Dorsolateral prefrontal cortex (tissue), 122 donors: ENCODE measurements at places on chromosomes 1 and 21.

DNA sequence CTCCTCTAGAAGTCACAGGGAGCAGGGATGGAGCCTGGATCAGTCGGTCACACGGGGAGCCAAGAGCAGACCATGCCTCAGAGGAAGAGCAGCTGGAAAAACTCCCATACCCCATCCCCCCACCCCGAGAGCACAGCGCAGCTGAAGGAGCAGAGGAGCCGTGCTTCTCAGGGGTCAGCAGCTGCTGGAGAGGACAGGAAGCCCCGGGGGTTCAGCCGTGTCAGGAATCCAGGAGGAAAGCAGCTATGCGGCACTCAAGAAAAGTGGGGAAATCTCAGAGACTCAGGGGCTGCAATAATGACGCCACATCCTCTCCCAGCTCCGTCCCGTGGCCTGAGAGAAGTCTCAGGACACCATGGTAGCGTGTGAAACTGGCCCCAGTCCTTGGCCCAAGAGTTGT, 102.3 kb downstream of the NPHP4 start:
- DNase-seq: no peak

GRCh38 chr1:106924360-106924759, 132.1 kb upstream of the PRMT6 start:
- DNase-seq: no peak

DNA sequence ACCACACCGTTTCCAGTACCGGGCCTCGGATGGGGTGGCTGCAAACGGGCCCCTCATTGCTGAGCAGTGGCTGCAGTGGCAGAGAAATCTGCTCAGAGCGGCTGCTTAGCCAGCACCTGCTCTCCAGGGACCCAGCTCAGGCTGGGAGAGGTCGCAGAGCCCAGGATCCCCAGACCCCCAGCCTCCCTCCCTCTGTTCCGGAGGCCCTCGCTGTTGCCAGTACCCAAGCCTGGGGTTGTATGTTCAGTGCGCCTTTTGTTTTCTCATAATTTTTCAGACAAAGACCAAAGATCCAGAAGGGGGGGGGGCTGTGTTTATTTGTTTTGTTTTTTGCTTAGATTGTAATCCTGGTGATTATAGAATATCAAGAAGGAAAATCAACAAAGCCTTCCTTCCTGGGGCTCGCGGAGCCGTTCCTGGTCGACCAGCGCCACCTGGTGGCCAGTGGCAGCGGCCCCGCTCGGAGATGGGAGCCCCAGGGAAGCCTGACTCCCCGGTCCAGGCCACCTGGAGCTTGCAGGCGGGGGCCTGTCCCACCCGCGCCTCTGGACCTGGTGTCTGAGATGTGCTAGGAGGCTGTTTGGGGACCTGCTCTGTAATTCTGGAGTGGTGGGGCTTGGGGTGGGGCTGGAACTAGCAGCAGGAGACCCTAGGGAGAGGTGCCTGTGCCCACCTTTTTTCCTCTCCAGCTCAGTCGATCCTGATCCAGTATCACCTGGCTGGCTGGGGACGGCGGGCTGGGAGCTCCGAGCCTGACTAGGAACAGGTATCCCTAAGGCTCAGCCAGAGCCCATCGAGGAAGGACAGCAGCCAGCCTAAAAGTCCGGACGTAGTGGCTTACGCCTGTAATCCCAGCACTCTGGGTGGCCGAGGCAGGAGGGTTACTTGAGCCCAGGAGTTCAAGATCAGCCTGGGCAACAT, 123.9 kb upstream of the VAMP3 start:
- DNase-seq: peak; percentile 67

DNA sequence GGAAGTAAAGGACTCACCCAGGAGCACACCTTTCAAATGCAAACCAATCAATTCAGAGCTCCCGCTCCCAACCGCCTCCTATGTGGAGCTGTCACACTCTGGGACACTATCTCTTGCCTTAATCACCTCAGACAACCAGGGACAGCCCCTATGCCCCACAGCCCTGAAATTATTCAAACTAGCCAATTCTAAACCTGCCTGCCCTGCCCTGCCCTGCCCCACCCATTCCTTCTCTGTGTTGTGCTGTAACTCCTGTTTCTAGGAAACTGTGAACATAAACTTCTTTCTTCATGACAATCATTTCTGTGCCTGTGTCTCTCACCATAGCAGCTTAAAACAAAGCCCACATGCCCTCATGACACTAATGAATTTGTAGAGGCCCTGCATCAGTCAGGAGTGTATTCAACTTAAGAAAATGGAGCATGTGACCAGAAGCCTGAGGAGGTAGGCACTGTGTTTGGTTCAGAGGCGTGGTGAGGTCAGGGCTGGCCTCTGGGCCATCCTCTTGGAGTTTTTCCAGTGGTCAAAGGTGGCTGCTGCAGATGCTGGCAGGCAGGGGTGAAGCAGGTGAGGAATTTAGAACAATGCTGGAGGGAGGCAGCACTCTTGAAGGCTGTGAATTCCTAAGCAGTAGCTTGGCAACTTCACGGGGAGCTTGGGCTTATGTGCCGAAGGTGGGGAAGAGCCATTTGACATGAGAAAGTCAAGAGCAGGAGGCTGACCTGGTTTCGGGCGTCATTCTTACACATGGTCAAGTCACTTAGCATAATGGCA, 74.5 kb downstream of the RHOU start:
- no peak for DNase-seq

DNA sequence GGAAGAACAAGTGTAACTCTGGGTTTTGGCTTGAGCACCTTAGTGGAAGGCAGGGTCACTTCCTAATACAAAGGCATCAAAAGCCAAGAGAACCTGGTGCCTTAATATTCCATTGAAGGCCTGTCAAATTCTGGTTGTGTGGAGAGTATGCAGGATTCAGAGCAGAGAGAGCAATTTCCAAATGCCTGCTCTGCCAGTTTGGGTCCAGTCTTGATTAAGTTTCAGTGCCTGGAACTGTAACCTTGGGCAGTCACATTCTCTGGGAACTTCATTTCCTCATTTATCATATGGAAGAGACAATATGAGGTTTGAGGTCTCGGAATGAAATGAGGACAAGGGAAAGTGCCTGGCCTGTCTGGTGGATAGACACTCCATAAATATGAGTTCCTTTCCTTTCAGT, 198.0 kb upstream of the C8B start:
- DNase-seq: no peak

- peak; percentile 36 for DNase-seq
Observed at GRCh38 chr1:183090391-183091006, 67.3 kb downstream of the LAMC1 start.

GRCh38 chr1:51520700-51521248, 1.7 kb upstream of the EPS15 start:
- no peak for DNase-seq

DNA sequence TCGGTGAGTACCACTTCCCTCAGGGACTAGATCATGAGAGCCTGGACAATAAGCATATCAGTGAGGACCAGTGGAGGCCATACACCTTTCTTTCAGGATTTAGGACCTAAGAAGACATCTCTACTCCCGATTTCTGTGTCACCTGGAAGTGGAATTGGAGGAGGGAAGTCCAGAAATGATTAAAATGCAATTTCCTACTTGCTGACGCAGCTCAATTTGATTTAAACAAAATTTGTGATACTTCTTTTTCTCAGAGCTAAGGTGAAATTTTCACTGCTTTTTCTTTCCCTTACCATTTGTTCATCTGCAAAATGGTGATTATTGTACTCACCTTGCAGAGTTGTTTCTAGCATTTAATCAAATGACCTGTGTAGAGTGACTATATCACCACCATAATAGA, 38.8 kb upstream of the BTG3 start:
- DNase-seq: no peak

- DNase-seq: no peak
Observed at GRCh38 chr21:38490411-38491020, 7.8 kb downstream of the ERG start.

DNA sequence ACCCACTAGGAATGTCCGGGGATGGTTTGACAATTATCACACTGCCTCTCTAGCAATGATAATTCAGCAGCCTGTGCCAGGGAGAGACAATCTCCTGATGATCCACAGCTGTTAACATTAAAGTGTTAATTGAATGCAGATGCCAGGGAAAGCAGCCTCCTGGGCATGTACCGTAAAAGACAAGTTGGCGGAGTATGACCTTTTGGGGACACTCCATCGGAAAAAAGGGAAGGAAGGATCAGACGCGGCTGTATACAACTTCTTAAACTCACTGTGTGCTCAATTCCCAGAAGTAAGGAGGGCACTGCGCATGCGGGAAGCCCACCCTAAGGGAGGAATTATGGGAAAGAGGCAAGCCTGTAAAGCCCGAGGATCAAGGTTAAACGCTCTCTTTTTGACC, 62.6 kb downstream of the MAP3K7CL start:
- no peak for DNase-seq

DNA sequence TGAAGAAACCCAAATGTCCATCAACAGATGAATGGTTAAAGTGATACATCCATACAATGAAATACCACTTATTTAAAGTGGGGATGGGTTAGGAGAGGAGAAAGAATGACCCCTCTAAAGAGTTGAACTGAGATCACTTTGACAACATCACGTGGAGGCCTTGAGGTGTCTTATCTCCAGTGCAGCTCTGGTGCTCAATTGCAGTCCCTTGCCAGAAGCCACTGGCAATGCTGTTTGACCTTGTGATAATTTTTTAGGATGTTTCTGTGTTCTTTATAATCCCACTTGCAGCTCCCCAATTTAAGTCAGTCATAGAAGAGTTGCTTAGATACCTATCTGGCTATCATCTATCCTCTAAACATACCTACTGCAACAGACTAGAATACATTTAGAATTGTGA, 167.6 kb downstream of the ZNF648 start:
- no peak for DNase-seq

GRCh38 chr21:43786300-43786806, 3.0 kb upstream of the RRP1 start:
- DNase-seq: no peak

- DNase-seq: no peak
Observed at GRCh38 chr1:55007625-55008024, 8.9 kb downstream of the BSND start.

DNA sequence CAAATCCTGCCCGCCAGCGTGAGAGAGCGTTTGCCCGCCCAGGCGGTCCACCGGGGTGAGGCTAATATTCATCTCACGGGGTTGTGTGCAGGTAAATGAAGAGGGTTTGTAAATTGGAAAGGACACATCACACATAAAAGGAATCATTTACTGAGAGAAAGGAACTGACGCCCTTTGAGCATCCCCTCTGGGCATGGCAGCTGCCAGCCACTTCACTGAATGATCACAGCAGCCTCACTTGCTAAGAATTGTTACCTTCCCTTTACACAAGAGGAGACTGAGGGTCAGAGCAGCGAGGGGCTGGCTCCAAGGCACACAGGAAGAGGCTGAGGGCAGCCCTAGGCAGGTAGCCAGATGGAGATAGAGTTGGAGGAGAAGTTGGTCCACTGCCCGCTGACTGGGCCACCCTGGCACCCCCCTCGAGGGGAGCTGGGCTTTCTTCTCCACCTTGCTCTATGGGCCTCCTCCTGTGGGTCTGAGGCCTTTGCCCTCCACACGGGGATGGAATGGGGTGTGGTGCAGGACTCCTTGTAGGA, 96.0 kb downstream of the FOXD2 start:
- no peak for DNase-seq

- DNase-seq: no peak
Observed at GRCh38 chr1:221983444-221983843, 241.6 kb upstream of the DUSP10 start.

DNA sequence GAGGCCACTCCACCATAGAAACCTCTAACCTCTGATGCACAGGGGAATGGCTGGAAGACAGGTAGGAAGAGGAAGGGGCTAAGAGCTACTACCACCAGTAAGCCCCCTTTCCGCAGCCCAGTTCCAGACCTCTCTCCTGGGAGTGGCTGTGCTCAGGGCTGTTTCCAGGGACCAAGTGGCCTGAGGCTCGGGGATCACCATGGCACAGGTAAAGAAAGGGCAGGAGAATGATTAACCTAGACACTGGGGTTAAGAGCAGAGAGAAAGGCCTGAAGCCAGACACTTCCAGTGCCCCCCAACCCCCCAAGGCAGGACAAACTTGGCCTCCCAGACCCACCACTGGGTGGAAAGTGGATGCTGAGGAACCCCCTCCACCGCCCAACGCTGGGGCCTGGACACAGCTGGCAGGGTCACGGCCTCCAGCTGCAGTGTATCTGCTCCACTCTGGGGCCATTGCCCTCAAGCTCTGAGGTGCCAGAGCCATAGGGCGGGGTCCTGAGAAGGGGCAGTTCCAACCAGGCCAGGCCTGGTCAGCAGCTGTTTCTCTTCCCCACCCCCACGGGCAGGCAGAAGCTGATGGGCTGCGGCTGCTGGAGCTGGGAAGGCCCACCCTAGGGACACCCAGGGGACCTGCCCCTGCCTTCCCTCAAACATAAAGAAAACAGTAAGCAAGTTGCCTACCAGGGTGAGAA, 2.6 kb downstream of the TAGLN2 start:
- DNase-seq: no peak

GRCh38 chr1:9846611-9847171, 22.9 kb upstream of the CLSTN1 start:
- DNase-seq: no peak
